ENCODE measurements at places on chromosomes 12 and 14. TPM values are rescaled to one million over a fixed set of nuclear protein-coding genes. Genes with fewer than 3 reads are reported as not detected.

Gene C12orf54
- not detected for total RNA-seq

- no peak for DNase-seq
Observed at GRCh38 chr12:40208707-40209446, 15.9 kb upstream of the LRRK2 start.

Gene TEX22
- total RNA-seq = 3.1 TPM

GRCh38 chr12:116130431-116130830, 147.1 kb downstream of the MED13L start:
- DNase-seq = peak; percentile 40

Gene PLCZ1
- not detected for total RNA-seq

DNA sequence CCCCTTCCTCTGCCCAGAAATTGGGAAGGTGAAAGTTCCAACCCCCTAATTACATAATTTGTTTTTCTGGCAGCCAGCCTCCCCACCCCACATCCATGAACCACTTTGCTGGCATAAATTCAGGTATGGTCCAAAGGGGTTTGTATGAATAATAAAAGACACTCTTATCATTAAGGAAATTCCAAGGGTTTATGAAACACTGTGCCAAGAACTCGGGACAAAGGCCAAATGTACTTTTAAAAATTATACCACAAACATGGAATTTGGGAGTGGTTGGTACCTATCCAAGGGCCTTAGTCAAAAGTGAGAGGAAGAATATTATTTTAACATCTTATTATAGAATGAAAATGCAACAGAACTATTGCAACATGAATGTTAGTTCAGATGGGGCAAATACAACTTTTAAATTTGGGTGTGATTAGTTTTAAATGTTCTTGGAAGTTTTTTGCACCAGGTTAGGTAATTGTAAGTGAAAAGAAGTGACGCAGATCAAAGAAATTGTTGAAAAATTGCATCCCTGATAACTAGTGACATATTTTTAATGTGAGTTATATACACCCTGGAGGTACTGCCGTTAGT, 217.8 kb downstream of the TMEM117 start:
- no peak for DNase-seq

Gene CAPS2
- 5.1 TPM for total RNA-seq

DNA sequence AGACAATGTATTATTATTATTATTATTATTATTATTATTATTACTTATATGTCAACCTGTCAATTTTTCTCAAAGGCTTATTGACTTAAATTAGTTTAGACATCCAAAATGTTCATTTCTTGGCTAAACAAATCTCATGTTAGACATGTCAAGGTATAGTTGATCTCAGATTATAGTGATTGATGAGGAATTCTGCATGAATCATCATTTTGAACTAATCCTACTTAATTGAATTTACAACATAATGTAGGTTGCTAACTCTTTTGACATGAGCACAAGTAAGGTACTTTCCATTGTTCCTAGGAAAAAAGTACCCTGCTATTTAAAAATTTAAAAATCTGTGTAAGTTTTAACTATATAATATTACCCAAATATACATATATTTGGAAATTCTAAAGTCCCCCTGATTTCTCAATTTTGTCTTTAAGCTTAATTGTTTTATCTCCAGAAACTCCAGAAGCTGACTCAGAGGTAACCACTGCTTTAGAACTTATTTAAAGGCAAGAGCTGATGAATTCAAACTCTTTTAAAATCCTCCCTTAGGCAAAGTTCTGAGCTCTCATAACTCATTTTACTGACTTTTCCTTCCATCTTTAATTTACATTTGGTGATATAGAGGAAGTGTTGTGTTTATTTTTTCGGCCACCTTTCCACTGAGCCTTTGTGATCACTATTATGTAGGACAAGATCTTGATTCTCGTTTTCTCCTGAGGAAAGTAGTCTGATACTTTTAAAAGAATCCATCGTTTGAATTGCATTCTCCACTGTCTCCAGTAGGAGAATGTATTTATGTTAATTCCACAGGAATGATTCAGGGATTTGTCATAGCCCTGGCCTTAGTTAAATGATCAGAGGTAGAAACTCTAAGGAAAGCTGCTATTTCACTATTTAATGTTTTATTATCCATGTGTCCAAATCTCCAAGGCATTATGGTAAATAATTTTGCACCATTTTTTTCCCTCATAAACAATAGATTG, 1304.5 kb downstream of the AACS start:
- DNase-seq = no peak

DNA sequence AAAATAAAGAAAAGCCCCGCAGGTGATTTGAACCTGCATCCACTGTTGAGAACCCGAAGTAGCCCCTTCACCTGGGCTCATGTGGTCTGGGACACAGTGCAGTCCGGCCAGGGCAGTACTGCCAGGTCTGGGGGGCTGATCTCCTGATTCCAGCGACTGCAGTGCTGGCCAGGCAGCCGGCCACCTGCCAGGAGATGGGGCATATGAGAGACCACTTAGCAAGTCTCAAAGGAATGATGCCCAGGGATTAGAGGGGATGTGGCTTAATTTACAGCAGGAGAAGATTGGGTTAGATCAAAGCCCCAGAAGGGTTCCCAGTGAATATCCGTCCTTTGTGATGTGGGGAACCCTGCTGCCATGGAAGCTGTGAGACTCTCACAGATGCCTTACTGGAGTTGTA, 113.3 kb downstream of the PRMT8 start:
- no peak for DNase-seq

Gene HHIPL1
- not detected for total RNA-seq

DNA sequence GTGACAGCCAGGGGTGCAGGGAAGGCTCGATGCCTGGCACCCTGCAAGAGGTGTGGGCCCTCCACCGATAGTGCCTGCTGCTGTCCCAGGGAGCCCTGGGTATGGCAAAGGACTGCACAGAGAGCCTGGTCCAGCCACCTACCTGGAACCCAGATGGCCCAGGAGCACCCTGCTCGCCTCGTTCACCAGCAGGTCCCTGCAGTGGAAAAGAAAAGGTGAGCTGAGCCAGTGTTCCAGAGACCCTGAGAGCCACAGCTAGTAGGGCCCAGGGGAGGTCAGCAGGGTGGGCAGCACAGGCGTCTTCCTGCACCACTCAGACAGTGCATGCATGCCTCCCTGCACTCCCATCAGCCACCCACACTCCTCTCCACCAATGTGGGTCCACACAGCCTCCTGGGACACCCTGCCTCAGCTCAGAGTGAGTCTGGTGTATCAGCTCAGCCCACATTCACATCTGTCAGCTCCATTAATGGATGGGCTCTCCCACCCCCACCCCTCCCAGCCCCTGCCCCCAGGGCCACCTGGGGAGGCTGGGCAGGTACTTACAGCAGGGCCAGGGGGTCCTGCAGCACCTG, 20.2 kb downstream of the TMEM106C start:
- no peak for DNase-seq

Gene ERBB3
- 0.69 TPM for total RNA-seq

DNA sequence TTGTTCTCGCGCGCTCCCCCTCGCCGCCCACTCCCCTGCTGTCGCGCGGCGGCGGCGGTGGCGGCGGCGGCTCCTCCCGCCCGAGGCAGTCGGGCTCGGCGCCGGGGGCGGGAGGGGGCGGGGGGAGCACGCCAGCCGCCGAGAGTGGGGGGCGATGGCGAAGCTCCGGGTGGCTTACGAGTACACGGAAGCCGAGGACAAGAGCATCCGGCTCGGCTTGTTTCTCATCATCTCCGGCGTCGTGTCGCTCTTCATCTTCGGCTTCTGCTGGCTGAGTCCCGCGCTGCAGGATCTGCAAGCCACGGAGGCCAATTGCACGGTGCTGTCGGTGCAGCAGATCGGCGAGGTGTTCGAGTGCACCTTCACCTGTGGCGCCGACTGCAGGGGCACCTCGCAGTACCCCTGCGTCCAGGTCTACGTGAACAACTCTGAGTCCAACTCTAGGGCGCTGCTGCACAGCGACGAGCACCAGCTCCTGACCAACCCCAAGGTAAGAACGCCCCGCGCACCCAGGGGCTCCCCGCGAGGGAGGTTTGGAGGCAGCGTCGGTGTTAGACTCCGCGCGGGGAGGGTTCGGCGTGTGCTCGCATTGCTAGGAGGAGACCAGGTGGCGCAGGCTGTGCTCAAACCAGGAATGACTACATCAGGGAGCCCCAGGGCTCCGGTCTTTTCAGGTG, 629 bp downstream of the KCNMB4 start:
- peak; percentile 56 for DNase-seq
